ENCODE measurements at places on chromosomes 2 and 18. TPM values are rescaled to one million over a fixed set of nuclear protein-coding genes. Genes with fewer than 3 reads are reported as not detected.

GREB1L gene
- 8.0 TPM for polyA plus RNA-seq

APCDD1 gene
- 40.4 TPM for polyA plus RNA-seq

LOXL3 gene
- 3.4 TPM for polyA plus RNA-seq

CD207 gene
- polyA plus RNA-seq, result 0.80 TPM

TMEM169 gene
- 0.10 TPM for polyA plus RNA-seq

NAT8 gene
- not detected for polyA plus RNA-seq

UGT1A5 gene
- polyA plus RNA-seq, result not detected

PSMA8 gene
- polyA plus RNA-seq, result not detected
